Thoracic aorta (tissue), 2 donors: ENCODE measurements at places on chromosomes 7 and 10. TPM values are rescaled to one million over a fixed set of nuclear protein-coding genes. Genes with fewer than 3 reads are reported as not detected.

Gene FAM25C
- total RNA-seq, result not detected

Gene PLPP4
- total RNA-seq, result not detected

Gene POLL
- total RNA-seq, result 22.3 TPM

Gene CAV2
- total RNA-seq, result 157 TPM

Gene JAZF1
- 13.9 TPM for total RNA-seq

Gene DPP6
- total RNA-seq, result not detected

Gene ARMH3
- total RNA-seq, result 21.1 TPM

- H3K4me3 ChIP-seq, result no peak overlapping the region
- no peak for DNase-seq
- H3K36me3 ChIP-seq, result no peaks in the 10 kb centered on the region
- H3K4me1 ChIP-seq, result no peaks in the 10 kb centered on the region
- no peak overlapping the region for H3K27ac ChIP-seq
- no peaks in the 10 kb centered on the region for H3K27me3 ChIP-seq
These were observed 449.1 kb upstream of the NRP1 start for GRCh38 chr10:33783557-33783956.

GRCh38 chr7:132118641-132119040, 457.6 kb downstream of the PLXNA4 start:
- no peaks in the 10 kb centered on the region for H3K36me3 ChIP-seq
- H3K4me1 ChIP-seq, result no peaks in the 10 kb centered on the region
- H3K27ac ChIP-seq, result no peak overlapping the region
- no peak overlapping the region for H3K4me3 ChIP-seq

GRCh38 chr7:138932870-138933269, 48.3 kb downstream of the KIAA1549 start:
- H3K27me3 ChIP-seq, result no peaks in the 10 kb centered on the region
- no peaks in the 10 kb centered on the region for H3K36me3 ChIP-seq

GRCh38 chr7:48091506-48092433, 2.7 kb downstream of the UPP1 start:
- H3K27me3 ChIP-seq, result no peaks in the 10 kb centered on the region
- no peak overlapping the region for H3K27ac ChIP-seq
- no peak for DNase-seq
- peaks cover 29% of the 10 kb centered on the region for H3K4me1 ChIP-seq
- H3K4me3 ChIP-seq, result no peak overlapping the region

DNA sequence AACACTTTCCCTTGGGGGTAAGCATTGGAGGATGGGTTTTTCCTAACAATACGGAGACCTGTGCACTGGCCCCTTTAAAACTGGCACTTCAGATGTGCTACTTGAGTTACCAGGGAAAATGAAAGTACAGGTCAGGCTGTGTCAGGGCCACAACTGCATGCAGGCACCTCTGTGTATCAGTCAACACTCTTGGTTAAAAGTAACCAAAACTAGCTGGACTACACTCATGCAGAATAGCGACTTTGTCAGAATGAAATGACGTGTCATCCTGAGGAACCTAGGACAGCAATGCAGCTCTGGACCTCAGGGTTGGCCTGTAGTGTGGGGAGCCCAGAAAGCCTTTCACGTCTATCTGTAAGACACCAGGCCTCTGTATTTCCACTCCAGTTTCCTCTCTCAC, 33.8 kb upstream of the SMKR1 start:
- H3K27ac ChIP-seq, result no peak overlapping the region
- no peak overlapping the region for H3K4me3 ChIP-seq
- no peak for DNase-seq
- no peaks in the 10 kb centered on the region for H3K36me3 ChIP-seq
- H3K27me3 ChIP-seq, result no peaks in the 10 kb centered on the region
- no peaks in the 10 kb centered on the region for H3K4me1 ChIP-seq

DNA sequence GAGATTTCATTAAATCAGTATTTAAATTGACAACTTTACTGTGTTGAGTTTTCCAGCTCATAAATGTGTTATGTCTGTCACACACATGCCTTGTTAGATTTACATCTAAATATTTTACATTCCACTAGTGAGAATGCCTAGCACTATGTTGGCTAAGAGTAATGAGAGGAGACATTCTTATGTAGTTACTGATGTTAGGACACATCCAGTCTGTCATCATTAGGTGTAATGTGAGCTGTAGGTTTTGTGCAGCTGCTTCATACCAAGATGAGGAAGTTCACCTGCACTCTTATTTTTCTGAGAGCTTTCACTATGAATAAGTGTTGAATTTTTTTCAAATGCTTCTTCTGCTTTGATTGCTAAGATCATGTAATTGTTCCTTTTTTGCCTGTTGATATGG, 218.0 kb upstream of the IGFBP3 start:
- H3K36me3 ChIP-seq, result no peaks in the 10 kb centered on the region
- no peak for DNase-seq
- H3K27ac ChIP-seq, result no peak overlapping the region
- H3K4me3 ChIP-seq, result no peak overlapping the region
- H3K4me1 ChIP-seq, result no peaks in the 10 kb centered on the region
- no peaks in the 10 kb centered on the region for H3K27me3 ChIP-seq

DNA sequence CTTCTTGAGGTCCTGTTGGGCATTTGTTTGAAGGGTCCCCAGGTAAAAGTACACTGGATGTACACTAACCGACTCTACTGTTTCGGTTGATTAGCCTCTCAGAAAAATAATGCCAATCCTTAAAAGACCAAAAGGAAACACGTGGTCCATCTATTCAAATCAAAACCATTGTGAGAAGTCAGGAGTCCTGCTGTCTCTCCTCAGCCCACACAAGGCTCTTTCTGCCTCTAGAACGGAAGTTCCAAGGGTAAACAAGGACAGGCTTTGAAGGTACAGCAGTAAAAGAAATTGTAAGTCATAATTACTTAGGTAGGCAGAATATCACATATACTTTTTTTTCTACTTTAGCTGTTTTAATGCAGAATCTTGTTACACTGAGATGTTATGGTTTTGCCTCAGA, 71.7 kb upstream of the TPK1 start:
- H3K4me1 ChIP-seq, result no peaks in the 10 kb centered on the region
- no peaks in the 10 kb centered on the region for H3K27me3 ChIP-seq
- no peak overlapping the region for H3K27ac ChIP-seq
- H3K4me3 ChIP-seq, result no peak overlapping the region
- no peaks in the 10 kb centered on the region for H3K36me3 ChIP-seq
- no peak for DNase-seq

DNA sequence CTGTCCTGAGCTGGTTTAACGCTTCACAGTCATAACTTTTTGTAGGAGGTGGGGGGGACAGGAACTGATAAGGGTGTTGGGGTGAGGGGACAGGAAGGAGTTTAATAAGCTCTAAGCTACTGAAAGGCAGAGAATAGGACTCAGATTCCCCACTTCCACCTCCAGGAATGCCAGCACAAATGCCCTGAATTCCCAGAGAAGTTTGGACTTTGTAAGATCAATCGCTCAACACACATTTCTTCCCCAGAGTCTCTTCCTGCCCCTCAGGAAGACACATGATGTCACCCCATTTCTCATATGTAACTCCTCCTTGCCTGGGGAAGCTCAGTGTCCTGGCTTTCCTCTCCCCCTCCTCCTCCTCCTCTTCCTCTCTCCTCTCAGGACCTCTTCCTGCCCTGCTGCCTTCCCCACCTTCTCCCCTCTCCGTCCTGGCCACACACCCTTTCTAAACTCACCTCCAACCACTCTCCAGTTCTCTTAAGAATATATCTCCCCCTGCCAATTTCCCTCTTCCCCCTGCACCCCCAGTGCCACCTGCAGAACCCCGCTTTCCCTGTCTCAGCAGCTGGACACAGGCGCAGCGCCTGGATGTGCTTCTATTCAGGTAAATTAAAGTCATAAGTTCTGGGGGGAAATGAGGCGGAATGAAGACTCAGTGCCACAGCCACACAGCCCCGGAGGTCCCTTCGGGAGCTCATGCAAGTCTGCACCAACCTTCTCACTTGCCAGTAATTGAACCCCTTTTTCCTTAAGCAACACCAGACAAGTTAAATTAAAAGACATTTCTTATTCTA, 5.3 kb upstream of the LOXL4 start:
- H3K36me3 ChIP-seq, result no peaks in the 10 kb centered on the region
- no peak overlapping the region for H3K27ac ChIP-seq
- H3K27me3 ChIP-seq, result no peaks in the 10 kb centered on the region
- peaks cover 11% of the 10 kb centered on the region for H3K4me1 ChIP-seq
- no peak overlapping the region for H3K4me3 ChIP-seq
- no peak for DNase-seq

GRCh38 chr10:65720901-65721300, 1204.9 kb upstream of the LRRTM3 start:
- H3K4me3 ChIP-seq, result no peak overlapping the region
- no peaks in the 10 kb centered on the region for H3K36me3 ChIP-seq
- no peak overlapping the region for H3K27ac ChIP-seq

DNA sequence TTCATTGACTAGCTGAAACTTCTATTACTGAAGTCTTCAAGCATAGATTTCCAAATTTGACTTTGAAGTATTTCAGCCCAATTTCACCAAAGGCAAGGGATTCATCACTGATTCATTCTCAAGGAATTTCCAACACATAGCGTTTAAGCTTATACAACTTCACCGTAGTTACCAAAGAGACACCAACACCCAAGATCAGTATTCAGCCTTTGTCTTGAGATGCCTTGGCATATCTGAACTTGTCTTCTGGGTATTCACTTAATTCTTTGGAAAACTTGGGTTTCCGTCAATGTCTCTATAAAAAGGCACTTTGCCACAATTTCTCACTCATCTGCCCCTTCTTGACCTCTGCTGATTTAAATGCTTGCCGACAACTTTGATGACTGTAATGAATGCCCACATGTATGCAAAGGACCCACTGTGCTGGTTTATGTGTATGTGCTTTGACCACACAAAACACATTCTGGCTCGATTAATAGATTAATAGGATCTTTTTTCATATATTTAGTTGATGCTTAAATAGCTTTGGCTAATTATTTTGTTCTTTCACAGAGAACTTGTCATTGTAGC, 49.6 kb downstream of the TES start:
- no peak overlapping the region for H3K27ac ChIP-seq
- H3K27me3 ChIP-seq, result no peaks in the 10 kb centered on the region
- peaks cover 10% of the 10 kb centered on the region for H3K36me3 ChIP-seq
- H3K4me3 ChIP-seq, result no peak overlapping the region

- no peaks in the 10 kb centered on the region for H3K27me3 ChIP-seq
- H3K4me1 ChIP-seq, result peaks cover 7% of the 10 kb centered on the region
- no peaks in the 10 kb centered on the region for H3K36me3 ChIP-seq
- H3K4me3 ChIP-seq, result no peak overlapping the region
- H3K27ac ChIP-seq, result no peak overlapping the region
These were observed 59.4 kb upstream of the COL13A1 start for GRCh38 chr10:69742356-69742695.

DNA sequence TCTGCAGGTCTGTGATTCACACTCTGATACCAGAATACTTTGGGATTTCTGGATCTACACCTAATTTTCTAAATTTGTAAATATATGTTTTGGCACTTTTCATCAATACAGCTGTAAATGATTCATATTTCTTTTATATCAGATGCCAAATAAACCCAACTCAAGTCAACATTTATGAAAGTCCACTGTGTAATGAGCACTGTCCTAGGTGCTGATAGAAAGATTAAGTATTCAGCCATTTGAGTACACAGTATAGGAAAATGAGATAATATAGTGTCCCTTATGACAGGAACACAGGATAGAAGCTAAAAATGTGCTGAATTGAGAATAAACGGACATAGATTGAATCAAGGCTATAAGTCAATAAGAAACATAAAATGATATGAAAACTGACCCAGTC, 6.4 kb downstream of the ANXA7 start:
- H3K27me3 ChIP-seq, result no peaks in the 10 kb centered on the region
- H3K27ac ChIP-seq, result no peak overlapping the region
- no peak for DNase-seq
- peaks cover 50% of the 10 kb centered on the region for H3K4me1 ChIP-seq

- H3K4me1 ChIP-seq, result peaks cover 33% of the 10 kb centered on the region
- H3K27ac ChIP-seq, result no peak overlapping the region
- no peak for DNase-seq
- peak overlapping the region; percentile 65 for H3K4me3 ChIP-seq
These were observed 1.3 kb upstream of the NMT2 start for GRCh38 chr10:15169555-15170401.

DNA sequence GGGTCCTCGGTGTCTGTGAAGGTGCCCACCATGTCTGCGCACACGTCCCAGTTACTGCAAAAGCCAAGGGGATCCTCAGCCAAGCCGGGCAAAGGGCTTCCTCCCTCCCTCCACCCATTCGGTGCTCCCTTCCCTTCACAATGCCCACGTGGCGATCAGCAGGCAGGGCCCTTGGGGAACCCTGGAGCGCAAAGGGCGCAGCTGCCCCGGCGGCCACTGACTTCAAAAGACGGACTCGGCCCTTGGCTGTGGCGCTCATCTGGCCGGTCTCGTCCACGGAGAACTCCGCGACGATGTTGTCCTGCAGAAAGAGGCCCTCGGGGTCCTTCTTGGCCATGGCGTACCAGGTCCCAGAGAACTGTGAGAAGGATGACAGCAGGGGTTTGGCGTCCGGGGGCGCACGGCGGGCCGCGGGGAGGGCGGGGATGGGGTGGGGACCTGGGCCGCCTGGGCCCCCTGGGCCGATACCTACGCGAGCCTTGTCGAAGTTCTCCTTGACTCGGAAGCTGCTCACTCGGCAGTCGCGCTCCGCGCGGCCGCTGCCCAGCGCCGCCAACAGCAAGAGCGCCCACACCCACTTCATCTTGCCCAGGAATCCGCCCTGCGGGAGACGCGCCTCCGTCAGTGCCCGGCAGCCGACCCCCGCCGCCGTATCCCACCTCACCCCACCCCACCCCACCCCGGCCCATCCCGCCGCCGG, 439 bp downstream of the RBP4 start:
- no peaks in the 10 kb centered on the region for H3K36me3 ChIP-seq
- no peak for DNase-seq
- peak overlapping the region; percentile 70 for H3K4me3 ChIP-seq
- H3K4me1 ChIP-seq, result peaks cover 6% of the 10 kb centered on the region
- H3K27ac ChIP-seq, result no peak overlapping the region
- H3K27me3 ChIP-seq, result no peaks in the 10 kb centered on the region
